Endothelial cell of umbilical vein (primary cell): ENCODE measurements at places on chromosomes 4 and X. TPM values are rescaled to one million over a fixed set of nuclear protein-coding genes. Genes with fewer than 3 reads are reported as not detected.

DNA sequence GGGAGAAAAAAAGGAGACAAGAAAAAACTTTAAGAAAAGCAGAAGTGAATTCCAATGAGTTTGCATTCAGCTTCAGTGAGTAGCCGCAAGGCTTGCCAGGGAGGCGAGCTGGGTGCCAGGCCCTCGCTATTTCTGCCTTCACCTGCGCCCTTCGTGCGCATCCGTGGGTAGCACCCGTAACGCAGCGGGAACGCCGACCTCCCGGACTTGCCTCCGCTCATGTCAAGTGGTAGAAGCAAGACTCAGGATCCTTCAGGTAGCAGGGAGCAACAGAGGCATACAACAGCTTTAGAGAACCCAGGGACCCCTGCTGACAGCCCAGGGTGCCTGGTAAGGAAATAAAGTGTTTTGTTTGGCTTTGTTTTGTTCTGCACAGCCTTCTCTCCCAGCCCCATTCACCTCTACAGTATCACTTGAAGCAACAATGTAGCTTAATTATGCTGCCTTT is 140.0 kb upstream of the BCOR start:
- DNase-seq = no peak

- DNase-seq = no peak
Measured at GRCh38 chrX:103797691-103798090, 21.1 kb downstream of the PLP1 start.

DNA sequence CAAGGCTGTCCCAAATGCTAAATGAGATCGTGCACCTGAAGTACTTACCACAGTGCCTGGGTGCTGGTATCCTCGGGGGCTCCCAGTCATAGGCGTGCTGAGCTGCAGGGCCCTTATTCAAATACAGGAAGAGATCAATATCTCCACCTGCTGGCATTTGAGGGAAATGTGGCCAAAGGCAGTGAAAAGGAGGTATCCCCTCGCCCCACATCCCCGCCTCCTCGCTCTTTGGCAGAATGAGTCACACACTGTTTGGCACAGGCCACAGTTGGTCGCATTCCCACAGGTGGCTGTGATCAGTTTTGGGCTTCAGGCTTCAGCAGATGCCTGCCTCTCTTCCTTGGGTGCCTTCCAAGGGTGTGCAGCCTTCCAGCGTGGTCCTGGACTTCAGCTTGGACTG is 28.4 kb downstream of the ZNF185 start:
- DNase-seq = peak; percentile 72

GRCh38 chr4:102620697-102621497 is 119.7 kb downstream of the NFKB1 start:
- DNase-seq = peak; percentile 67

- peak; percentile 75 for DNase-seq
Measured at GRCh38 chrX:22135994-22136684, 104.0 kb downstream of the PHEX start.

GRCh38 chr4:11106759-11107158 is 321.9 kb downstream of the HS3ST1 start:
- DNase-seq = no peak

- DNase-seq = peak; percentile 7
Measured at GRCh38 chr4:82005158-82005557, 368.6 kb downstream of the HNRNPD start.

- DNase-seq = no peak
Measured at GRCh38 chrX:12366440-12366839, 228.2 kb downstream of the FRMPD4 start.

DNA sequence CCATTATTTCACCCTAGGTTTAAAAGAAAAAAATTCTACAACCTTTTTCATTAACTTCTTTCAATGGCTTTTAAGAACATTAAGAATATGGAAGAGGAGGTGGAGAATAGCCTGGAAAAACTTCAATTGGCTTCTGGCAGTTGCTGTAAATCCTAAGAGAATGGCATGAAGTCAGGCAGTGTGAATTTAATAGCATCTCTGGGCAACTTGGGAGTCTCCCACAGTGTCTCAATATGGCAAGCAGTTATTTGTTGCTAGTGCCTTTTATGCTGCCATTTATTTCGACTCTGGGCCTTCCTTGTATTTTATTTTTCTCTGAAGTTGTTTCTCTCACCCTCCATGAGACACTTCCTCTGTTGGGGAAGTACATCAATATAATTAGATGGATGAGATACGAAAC is 322.1 kb downstream of the CBLL2 start:
- DNase-seq = peak; percentile 9

- DNase-seq = no peak
Measured at GRCh38 chrX:130386408-130386808, 934 bp upstream of the GPR119 start.

GRCh38 chr4:5821665-5822358 is 71.1 kb downstream of the CRMP1 start:
- no peak for DNase-seq

GRCh38 chr4:139808808-139809756 is 143.5 kb downstream of the MGST2 start:
- DNase-seq = peak; percentile 81

DNA sequence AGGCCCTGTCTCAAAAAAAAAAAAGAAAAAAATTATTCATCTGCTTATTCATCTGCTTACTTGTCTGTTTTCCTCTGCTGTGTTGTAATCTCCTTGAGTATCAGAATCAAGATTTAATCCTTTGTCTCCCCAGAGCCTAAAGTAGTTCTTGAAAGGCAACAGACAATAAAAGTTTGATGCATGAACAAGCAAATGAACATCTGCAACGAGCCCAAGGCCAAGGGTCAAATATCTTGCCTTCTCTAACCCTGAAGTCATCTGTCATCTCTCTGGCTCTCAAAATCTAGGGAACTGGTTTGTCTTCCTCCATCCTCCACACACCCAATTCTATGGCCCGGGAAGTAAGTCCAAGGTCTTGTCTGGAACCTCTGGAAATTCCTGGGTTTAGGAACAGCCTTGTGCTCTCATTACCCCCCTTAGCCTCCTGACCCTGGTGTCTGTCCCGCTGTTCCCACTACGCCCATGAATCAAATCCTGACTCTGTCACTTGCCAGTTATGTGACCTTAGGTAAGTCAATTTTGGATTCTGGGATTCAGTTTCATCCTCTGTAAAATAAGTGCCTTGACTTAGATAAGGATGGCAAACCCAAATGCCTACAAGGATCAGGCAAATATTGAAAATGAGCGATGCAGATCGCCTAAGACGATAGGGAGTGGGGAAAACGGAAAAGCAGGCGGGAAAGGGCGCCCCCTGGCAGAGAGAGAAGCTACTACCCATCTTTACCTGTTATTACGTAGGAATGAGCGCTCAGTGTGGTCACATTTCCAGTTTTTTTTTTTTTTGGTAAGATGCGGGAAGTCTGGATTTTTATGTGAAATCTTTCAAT is 102.7 kb upstream of the DHX15 start:
- DNase-seq = peak; percentile 11

- DNase-seq = no peak
Measured at GRCh38 chr4:67343199-67343598, 202.1 kb downstream of the CENPC start.

DNA sequence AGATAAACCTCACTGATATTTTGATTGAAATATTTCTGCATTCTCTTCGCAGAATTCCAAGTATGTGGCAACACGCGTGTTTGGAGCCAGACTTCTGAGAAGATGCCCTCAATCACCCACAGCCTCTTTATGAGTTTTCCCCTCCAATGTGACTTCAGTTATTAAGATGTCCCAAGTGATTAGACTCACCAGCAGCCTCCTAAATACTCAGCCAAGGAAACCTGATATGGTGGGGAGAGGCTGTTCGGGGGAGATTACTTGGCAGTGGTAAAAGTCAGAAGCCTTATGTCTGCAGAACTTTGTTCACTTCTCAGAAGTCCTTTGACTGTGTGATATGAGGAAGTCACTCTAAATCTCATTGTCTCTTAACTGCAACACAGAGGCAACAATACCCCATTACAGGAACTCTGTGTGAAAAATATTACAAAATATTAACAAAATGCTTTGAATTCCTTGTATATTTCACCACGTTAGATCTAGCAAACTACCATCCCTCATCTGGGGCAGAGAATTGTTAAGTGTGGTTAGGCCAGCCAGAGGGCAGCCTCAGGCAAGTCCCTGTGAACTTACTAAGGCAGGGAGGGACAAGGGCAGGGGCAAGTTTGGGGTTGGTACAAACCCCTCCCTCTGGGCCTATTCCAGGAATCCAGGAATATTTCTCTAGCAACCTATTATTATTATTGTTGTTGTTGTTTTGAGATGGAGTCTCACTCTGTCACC is 151.4 kb upstream of the USP9X start:
- DNase-seq = peak; percentile 73

DNA sequence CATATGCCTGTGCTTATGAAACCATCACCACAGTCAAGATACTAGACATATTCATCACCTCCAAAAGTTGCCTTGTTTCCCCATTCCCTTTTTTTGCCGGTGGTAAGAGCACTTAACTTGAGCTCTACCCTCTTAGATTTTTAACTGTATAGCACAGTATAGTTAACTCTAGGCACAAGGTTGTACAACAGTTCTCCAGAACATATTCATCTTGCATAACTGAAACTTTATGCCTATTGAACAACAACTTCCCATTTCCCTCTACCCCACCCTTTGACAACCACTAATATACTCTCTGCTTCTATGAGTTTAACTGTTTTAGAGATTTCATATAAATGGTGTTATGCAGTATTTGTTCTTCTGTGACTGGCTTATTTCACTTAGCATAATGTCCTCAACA is 119.3 kb downstream of the ASB9 start:
- DNase-seq = no peak

GRCh38 chr4:5365071-5366008 is 314.1 kb downstream of the STK32B start:
- peak; percentile 47 for DNase-seq

DNA sequence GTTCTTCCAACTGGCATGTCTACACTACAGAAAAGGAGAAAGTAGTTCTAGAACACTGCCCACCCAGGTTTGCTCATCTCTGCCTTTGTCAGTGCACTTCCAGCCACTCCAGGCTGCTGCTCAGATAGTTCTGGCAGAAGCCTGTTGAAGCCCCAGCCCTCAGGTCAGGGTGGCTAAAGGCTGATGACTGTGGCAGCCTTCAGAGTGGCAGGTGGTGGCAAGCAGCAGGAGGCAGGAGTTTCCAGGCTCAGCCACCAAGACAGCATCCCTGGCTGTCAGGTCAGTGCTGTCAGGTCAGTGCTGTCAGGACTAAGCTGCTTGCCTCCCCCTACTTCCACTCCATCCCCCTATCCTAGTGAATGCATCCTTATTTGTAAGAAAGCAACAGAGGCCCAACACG is 100.4 kb downstream of the MAMLD1 start:
- DNase-seq = no peak

LRRC66 gene
- 0.27 and 0.51 TPM in 2 replicates for total RNA-seq

SCRG1 gene
- total RNA-seq = not detected in 2 replicates

USP17L12 gene
- not detected in 2 replicates for total RNA-seq

GAGE1 gene
- not detected in 2 replicates for total RNA-seq

NOCT gene
- total RNA-seq = 20.1 and 20.7 TPM in 2 replicates

COL25A1 gene
- total RNA-seq = 3.5 and 3.9 TPM in 2 replicates

ZAR1 gene
- total RNA-seq = not detected in 2 replicates

GAGE12H gene
- not detected in 2 replicates for total RNA-seq

SMR3A gene
- total RNA-seq = not detected in 2 replicates

ANOS1 gene
- total RNA-seq = 0.18 and 0.55 TPM in 2 replicates

TMPRSS11E gene
- total RNA-seq = not detected in 2 replicates
